Stimulated activated CD4-positive, alpha-beta T cell treated with anti-CD3 and anti-CD28 coated beads, Interleukin-2, amount 100 ng/mL, for 48 hours (primary cell): ENCODE measurements at places on chromosomes 7 and 10.

DNA sequence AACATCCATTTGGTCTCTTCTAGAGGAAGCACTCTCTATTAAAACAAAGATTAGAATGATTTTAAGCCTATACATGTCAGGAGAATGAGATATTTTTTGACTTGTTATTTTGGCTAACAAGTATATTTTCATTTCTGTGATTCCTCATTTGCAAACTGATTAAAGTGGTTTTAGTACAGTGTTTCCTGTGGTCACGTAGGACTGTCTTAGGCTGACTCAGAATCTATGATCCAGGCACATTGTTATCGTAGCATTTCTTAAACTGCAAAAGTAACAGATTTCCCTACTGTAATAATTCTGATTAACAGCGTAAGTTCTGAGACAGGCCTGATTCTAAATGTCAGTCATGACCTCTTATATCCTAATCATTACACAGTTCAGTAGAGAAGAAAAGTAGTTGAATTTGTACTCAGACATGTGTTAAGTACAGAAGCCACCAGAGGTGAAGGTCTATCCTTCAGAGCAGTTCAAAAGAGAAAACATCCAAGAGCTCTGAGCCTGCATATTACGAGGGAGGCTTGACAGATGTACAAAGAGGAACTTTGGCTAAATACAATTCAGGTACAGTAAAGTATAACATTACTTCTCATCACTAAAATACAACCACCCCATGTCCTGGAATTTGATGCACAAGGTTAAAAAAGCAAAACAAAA, 124.1 kb upstream of the TEX47 start:
- no peak for DNase-seq

DNA sequence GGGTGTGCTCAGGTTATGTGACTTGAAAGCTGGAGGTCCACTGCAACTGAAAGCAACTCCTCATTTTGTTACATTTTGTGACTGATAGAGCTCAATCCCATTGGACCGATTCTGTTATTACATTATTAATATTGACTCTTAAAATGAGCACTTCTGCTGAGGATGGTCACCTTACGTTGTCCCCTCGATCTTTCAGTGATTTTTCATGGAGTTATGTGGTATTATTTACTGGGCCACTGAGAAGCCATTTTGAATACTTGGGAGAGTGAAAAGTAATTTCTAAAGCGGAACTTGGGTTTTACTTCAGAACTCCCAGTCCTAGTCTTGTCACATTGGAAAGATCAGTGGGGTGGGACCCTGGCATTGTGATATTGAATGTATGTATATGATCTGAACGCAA, 96.3 kb upstream of the FAM180A start:
- no peak for DNase-seq

- DNase-seq: no peak
Measured at GRCh38 chr10:101812606-101813005, 5.6 kb downstream of the OGA start.

GRCh38 chr10:79181227-79181626, 112.5 kb downstream of the ZMIZ1 start:
- DNase-seq: no peak

- DNase-seq: no peak
Measured at GRCh38 chr10:77350134-77350533, 287.5 kb downstream of the KCNMA1 start.

DNA sequence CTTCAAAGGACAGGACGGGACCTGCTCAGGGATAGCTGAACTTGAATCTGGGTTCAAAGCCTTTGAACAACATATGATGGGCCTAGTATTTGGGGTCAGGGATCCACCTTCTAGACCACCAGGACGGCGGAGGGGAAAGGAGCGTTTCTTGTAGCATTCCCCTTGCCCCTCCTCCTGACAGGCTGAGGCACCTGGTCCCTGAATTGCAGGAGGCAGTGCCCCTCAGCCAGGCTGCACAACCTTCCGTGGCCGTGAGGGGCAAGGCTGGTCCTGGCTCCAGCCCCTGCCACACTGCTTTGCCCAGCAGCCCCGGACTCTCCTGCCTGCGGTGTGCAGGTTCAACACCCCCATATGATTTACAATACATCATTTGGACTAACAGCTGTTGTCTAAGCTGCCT, 58.1 kb downstream of the INSIG1 start:
- DNase-seq: no peak

GRCh38 chr7:130118294-130118693, 48.0 kb downstream of the KLHDC10 start:
- DNase-seq: no peak

DNA sequence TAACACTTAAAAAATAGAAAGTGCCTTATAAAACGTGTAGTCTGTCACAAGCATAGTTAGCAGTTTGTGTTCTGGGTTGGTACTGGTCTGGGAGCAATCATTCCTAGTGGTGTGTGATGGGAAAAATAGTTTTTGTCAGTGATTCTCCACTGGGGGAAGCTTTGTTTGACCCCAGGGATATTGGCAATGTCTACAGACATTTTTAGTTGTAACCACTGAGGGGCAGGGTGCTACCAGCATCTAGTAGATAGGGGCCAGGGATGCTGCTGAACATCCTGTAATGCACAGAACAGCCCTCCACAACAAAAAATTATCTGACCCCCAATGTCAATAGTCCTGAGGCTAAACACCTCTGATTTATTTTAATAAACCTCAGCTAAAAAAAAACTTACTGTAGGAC, 51.6 kb upstream of the CREB5 start:
- no peak for DNase-seq

- no peak for DNase-seq
Measured at GRCh38 chr10:46998595-46998994, 87.4 kb downstream of the PTPN20 start.

DNA sequence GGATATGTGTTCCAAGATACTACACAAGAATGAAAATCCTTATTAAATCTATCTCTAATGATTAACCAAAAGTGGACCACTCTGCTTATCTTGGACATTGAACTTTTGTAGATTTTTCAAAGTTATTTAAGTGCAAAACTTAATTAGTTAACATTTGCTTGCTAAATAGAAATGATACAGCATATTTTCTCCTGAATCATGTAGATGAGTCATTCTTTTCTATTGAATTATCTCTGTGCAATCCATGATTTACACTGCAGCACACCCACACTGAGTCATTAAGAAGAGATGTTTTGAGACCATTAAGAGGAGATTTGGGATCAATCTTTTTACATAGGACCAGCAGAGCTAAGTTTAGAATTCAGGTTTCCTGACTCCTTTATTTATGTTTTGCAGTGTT, 6.6 kb upstream of the ABCC2 start:
- DNase-seq: no peak

DNA sequence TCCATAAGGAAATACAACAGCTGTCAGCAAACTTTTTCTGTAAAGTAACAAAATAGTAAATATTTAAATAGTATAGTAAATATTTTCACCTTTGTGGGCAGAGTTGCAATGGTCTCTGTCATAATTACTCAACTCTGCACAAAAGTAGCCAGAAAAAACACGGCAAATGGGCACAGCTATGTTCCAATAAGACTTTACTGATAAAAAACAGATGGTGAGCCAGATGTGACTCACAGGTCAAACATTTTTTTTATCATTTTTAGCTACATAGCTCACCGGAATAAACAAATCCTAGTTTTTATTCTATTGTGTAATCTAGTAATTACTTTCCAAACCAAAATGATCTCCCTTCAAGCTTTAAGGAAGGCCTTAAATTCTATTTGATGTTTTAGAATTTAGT, 55.3 kb downstream of the NCAPG2 start:
- no peak for DNase-seq

- no peak for DNase-seq
Measured at GRCh38 chr10:28580825-28581224, 47.9 kb downstream of the WAC start.

- DNase-seq: no peak
Measured at GRCh38 chr7:46993396-46993795, 588.5 kb downstream of the TNS3 start.

DNA sequence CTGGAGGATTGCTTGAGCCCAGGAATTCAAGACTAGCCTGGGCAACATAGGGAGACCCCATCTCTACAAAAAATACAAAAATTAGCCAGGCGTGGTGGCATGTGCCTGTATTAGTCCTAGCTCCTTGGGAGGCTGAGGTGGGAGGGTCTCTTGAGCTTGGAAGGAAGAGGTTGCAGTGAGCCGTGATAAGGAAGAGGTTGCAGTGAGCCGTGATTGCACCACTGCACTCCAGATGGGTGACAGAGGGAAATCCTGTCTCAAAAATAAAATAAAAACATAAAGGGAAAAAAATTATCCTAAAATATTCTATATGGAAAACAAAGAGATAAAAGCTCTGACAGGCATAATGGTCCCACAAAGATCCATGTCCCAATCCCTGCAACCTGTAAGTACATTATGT, 87.9 kb upstream of the KAT6B start:
- no peak for DNase-seq

DNA sequence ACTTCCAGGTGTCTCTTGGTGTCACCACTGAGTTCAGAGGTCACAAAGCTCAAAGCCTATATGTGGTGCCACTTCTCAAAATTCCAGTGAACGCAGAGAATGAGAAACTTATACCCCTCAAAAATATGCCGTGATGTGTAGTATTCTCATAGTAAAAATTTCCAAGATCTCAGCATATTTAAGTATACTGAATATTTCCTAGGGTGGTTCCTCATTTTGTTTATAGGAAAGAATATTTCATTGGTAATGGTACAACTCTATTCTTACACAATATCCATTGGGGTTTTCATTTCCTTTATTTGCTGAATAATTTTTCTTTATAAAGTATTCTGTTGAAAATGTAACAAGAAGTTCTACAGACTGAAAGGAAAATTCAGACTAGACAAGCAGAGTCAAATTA, 58.9 kb upstream of the ADO start:
- no peak for DNase-seq

GRCh38 chr10:65143723-65144122, 1622.5 kb downstream of the REEP3 start:
- DNase-seq: no peak

DNA sequence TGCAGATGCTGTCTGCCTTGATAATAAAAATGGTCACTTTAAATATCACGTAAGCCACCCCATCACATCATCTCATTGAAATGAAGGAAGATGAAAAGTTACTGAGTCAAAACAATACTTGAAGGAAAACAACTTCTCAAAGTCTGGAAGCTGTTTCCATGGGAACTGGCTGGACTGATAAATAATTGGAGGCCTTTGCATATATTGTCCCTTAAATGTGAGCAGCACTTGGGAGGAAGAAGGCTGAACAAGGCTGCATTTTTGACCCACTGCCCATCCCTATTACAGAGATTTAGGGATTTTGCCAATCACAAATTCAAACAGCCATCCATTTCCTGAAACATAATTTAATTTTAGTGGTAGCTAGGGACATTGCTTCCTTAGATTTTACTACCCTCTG, 18.2 kb upstream of the MAGI2 start:
- DNase-seq: no peak

DNA sequence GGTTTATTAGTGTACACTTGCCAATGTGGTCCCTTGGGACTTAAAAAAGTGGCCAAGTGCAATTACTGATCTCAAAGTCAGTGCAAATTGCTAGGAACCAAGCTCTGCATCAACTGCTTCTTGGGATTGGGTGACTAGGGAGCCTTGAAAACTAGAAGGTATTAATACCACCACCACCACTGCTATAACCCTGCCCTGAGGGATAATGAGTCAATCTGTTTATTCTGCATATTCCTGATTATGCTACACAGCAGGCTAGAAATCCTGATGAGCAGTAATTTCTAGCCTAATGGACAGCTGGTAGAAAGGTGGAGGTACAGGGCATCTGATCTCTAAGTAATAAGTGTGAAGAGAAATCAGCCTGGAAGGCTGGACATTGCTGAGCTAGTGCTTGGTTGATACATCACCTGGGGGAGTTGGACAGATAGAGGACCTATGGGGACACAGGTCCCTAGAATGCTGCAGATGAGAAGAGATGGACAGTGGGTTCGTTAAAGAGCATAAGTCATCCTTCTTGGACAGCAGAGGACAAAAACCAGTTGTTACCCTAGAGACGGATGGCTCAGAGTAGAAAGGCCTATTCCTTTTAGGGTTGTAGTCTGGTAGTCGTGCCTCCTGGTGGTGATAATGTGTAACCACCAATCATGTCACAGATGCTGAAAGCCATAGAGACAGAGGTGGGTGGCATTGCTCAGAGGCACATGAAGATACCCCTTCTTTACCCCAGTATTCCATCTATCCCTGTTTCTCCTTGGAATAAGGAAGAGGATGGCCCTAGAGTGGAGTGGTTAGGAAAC, 554.8 kb downstream of the SORCS1 start:
- no peak for DNase-seq

DNA sequence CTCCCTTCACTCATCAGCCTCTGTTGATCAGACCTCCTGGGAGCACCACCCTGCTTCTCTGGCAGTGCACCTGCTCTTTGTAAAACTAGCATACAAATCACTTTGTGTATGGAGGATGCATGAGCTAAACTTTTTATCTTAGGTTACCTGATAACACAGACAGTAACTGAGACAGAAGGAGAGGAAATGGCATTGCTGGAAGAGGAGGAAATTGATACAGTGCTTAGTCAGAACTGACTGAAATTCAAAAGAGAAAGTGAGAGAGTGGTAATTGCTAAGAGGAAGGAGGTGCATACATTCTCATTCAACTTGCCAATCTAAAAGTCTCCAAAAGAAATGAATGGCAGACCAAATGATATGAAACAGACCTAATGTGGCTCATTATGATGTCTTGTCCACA, 1120.7 kb downstream of the GATA3 start:
- DNase-seq: no peak

DNA sequence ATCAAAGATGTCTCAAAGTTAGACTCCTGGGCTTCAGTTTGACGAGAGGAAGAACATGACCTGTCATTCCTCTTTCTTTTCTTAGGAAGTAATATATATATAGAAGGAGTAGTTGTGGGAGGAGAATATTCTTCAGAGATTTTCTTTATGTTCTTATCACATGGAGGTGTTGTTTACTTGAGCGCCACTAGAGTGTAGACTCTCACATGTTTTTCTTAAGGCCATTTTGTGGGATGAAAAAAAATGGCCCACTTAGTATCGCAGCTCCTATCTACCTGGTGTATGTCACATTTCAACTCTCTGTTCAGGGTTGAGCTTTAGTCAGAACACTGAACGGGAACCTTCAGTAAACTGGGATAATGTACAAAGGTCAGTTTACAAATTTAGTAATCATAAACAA, 645.2 kb downstream of the PHTF2 start:
- no peak for DNase-seq

DNA sequence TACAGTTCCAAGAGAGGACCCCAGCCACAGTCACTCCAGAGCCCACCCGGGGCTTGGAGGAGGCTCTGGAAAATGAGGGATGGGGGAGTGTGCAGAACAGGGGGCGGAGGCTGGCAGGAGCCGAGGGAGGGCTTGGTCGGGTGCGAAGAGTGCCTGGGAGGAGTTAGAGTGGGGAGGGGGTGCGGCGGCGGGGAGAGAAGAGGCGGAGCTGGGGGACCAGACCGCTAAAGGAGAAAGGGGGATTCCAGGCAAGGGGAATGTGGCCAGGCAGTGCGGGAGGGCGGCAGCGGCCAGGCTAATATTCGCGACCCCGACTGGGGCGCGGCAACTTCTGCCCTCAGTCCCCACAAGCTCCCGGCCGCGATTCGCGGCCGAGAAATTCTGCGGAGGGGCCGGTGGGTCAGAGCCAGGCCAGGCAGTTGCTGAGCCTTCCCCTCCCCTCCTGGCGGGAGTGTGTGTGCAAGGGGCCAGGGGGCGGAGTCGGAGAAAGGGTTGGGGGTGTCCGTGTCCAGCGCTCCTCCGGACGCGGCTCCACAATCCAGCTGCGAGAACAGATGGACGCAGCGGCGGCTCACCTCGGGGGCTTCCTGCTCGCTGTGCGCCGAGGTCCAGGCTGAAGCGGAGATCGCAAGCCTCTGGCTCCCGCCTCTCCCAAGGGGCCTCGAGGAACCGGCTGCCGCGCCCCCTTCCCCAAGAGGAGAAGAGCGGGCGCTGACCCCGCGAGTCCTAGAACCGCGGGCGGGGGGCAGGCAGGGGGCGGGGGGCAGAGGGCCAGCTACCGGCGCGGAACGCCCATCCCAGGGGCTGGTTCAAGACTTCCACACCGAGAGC, 612 bp upstream of the SLC18A3 start:
- no peak for DNase-seq
